ENCODE measurements at places on chromosomes 3 and 15.

- no peak for DNase-seq
Measured at GRCh38 chr3:42225486-42226363, 40.3 kb downstream of the CCK start.

DNA sequence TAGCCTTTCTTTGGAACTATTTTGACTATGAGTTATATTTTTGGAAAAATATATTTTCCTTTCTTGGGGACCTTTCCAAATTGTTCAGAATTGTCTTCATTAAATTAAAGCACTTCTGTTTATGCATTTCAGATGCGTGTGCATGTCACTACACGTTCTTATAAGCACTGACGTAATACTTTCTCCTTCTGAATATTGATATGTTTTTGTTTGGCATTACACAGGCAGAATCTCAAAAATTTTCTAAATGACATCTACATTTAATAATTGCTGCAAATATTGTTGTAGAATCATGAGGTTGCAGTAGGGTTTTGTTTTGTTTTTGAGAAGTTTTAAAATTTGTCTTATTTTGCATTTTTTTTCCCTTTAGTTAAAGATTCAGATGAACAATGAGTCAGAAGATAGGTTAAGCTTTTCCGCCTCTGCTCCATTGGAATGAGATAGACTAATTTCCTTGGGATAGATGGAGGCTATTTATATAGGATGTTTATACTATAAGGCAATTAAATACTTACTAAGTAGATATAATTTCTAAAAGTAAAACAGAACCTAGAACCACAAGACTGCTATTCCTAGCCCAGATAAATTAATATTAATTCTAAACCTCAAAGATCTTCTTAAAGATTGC is 110.8 kb downstream of the MBNL1 start:
- DNase-seq: no peak

DNA sequence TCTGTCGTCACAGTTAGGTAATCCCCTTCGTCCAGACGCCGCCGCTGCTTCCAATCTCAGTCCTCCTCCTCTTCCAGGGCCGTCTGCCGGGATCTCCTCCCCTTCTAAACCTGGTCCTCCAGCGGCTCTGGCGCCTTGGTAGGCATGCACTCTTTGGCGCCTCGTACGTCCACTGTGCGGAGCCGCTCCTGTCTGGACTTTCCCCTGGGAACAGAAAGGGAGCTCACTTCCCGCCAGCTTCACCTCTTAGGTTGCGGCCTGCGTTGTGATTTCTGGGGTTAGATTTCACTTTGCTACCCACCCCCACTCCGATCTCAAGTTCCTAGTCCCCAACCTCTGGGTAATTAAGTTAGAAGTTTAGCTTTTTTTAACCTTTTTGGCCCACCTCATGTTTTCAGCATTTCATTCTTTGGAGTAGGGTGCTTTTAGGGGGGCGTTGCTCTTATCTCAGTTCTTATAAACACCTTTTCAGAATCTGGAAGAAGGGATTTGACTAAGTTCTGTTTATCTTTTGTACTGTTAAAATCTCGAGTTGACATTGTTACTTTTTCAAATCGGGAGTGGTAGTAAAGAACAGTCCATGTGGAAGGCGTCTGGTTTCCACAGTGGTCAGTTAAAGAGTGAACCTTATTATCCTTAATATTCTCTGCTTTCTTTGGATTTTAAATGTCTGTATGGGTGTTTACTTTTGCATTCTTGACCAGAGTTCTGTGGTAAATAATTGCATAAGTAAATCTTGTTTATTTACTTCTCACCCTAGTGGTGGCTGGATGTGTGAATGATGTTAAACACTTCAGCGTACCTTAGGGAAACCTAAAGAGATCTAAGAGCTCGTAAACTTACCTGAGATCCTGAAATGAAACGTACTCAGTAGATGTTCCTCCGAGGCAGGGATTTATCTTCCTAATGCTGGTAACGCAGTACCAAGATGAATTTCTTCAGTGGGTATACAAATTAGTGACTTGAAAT is 611 bp downstream of the CTDSPL2 start:
- peak; percentile 95 for DNase-seq

- DNase-seq: peak; percentile 87
Measured at GRCh38 chr3:133269393-133269792, 130.5 kb upstream of the BFSP2 start.

DNA sequence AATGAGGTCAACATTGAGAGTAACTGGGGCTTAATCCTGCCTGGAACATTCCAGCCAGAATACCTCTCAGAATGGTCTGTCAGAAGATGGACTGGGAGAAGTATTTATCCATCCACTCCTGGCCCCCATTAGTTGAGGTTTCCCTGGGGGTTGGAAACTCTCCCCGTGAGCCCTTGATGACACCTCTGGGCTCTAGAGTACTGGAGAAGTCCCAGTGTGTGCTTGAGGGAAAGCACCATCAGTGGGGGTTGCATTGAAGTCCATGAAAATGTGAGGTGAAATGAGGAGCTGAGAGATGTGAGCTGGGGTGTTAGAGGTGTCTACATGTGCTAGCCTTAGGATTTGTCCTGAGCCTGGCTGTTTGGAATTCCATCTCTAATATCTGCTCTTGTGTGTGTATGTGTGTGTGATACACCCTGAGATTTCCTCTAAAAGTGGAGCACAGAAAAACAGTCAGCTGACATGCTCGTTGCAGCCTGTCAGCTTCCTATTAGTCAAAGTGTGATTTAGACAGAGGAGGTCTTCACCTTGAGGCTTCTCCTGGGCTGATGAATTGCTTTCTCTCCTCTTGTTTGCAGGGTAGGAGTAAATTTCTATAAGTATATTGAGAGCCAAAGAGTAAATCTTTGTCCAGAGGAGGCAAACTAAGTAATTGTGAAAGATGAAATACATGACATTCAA is 67.6 kb downstream of the NR1D2 start:
- DNase-seq: no peak

GRCh38 chr15:50098545-50098944 is 20.5 kb downstream of the ATP8B4 start:
- DNase-seq: no peak

DNA sequence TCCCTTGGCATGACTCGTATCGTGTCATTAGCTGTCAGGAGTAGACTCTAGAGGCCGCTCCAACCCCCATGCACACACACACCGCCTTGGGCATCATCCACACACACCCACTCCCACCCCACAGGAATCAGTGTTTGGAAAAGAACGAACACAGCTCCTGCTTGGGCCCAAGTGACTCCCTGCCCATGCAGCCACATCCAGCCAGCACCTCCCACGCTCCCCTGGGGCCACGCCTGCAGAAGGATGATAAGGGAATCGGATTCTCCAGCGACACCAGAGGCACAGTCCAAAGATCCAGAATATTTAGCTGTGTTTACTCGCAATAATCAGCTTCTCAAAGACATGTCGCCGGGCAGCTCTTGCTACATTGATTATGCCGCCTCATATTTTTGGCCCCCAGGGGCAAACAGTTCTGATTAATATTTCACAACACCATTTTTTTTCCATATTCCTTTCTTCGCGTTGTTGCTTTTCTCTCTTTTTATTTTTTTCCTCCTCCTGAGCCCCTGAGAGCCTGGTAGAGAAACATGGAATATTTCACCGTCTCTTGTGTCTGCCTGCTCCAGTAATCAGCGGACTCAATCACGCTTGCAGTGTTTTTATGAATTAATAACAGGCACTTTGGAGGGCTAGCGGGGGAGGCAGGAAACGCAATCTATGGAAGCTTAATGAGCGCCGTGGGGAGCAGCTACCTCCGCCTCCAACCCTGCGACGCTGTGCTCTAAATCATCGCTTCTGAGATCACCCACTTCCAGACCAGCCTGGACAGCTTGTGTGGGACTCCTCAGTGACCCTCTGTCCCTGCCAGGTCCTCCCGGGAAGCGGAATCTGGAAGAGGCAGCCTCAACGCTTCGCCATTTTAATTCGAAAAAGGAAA is 221.4 kb downstream of the TLE3 start:
- no peak for DNase-seq

DNA sequence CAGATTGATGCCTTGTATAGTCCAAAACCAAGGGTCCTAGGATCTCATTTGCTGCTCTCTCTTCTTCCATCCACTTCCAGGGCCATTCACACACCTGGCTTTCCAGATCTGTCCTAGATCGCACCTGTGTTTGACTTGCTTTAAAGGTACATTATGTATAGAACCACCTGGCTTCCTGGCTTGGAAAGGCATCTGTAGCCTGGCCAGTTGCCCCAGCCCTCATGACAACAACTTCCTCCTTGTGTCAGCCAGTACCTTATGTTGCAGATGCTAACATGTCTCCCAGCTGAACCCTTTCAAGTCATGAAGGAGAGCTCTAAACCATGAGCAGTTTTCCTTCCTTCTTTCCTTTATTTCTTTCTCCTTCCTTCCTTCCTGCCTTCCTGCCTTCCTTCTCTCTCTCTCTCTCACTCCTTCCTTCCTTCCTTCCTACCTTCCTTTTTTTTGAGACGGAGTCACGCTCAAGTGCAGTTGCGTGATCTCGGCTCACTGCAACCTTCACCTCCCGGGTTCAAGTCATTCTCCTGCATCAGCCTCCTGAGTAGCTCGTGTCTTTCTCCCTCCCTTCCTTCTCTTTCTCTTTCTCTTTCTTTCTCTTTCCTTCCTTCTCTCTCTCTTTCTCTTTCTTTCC is 2.5 kb upstream of the HTR3C start:
- DNase-seq: peak; percentile 27

- no peak for DNase-seq
Measured at GRCh38 chr3:123961508-123961856, 453 bp upstream of the CCDC14 start.

GRCh38 chr3:42739401-42740158 is 33.5 kb downstream of the CCDC13 start:
- no peak for DNase-seq

DNA sequence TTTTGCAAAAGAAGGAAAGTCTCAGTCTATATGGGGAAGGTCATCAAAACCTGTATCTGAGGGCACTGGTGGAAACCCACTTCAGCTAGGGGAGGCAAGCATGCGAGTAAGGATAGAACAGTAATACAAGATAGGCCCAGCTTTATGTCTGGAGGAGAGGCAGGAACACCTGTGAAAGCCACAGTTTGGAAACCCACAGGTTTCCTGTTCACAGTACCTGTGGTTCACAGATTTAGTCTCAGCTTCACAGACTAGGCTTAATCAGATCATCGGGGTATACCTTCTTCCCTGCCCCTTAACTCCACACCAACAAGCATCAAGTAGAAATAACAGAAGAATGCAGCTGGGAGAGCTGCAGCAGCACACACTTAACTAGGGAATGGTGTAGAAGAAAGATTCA is 36.2 kb downstream of the C2CD4B start:
- DNase-seq: no peak

GRCh38 chr15:96330064-96330449 is 443 bp upstream of the NR2F2 start:
- DNase-seq: peak; percentile 61
